LNCaP clone FGC (cell line): ENCODE measurements at places on chromosomes 12 and 14.

DNA sequence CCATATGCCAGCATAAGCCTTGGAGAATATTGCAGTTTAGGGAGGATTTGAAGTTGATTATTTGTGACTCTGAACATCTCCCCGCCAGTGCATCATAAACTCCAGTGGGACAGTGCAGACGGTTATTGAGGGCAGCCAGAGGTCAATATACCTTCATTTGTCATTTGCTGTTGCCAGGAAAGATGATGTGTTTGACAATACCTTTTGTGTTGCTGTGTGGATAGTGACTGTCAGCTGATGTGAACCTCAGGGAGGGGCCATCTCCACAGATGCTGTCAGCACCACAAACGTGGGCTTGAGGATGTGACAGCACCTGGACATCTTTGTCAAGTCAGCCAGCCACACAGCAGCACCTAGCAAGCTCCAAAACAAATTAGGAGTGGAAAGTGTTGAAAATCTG, 11.5 kb downstream of the CCDC198 start:
- DNase-seq: no peak

GRCh38 chr14:59215322-59215721, 26.9 kb downstream of the DAAM1 start:
- DNase-seq: peak; percentile 92

GRCh38 chr12:47813511-47814196, 6.0 kb downstream of the HDAC7 start:
- no peak for DNase-seq

- DNase-seq: no peak
Observed at GRCh38 chr14:77979666-77980351, 179.9 kb downstream of the ADCK1 start.

DNA sequence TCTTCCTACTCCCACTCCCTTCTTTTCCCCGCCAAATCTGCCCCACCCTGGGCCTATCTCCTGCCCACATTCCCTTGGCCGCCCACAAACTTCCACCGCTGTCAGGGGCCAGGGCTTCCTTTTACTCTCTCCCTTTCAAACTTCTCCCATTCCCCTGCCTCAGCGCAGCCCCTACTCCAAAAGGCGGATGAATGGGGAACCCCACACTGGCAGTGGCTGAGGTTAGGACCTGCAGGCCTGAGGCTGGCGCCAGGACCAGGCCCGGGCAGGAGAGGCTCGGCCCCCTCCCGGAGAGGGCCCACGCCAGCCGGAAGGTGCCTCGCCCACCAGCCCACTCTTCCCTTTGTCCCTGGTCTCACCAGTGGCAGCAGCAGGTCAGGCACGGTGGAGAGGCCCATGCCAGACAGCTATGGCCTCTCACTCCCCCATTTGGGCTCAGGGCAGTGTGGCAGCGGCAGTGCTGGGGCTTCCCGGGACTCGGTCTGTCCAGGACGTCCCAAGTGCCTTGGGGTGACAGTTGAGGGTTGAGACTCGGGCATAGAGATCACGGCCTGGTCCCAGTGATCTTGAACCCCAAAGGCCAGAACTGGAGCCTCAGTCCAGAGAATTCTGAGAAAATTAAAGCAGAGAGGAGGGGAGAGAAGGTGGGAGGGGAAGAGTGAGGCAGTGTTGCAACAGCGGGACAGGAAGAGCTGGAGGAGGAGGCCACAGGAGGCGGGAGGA, at the start of gene TNFRSF1A:
Gene TNFRSF1A (minus strand): TSS at position 660 of the 723 bp plus-strand sequence. CDS start 262 bp downstream, at position 398.
- no peak for DNase-seq

- DNase-seq: no peak
Observed at GRCh38 chr12:96044017-96044942, 8.9 kb upstream of the LTA4H start.

DNA sequence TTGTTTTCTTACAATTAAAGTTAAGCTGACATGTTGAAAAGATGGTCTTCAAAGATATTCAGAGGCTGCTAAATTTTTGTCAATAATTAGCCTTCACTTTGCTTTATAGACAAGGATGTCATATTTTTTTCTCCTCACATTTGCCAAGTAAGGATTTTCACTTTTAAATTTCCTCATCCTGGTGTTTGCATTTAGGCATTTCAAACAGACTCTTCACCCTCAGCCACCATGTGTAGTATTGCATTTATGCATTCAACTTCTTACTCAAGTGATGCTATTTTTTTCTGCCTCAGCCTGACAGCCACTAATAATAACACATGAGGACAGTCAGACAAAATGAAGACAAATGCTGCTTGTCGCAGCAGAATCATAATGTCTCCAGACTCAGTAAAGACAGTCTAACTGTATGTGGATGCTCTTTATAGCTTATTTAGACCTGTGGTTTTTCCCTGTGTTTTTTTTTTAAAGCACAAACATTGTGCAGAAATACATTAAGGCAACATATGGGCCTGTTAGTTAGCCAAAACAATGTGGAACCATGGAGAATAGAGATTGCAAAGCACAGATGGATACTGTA, 481.5 kb downstream of the NPAS3 start:
- DNase-seq: no peak

DNA sequence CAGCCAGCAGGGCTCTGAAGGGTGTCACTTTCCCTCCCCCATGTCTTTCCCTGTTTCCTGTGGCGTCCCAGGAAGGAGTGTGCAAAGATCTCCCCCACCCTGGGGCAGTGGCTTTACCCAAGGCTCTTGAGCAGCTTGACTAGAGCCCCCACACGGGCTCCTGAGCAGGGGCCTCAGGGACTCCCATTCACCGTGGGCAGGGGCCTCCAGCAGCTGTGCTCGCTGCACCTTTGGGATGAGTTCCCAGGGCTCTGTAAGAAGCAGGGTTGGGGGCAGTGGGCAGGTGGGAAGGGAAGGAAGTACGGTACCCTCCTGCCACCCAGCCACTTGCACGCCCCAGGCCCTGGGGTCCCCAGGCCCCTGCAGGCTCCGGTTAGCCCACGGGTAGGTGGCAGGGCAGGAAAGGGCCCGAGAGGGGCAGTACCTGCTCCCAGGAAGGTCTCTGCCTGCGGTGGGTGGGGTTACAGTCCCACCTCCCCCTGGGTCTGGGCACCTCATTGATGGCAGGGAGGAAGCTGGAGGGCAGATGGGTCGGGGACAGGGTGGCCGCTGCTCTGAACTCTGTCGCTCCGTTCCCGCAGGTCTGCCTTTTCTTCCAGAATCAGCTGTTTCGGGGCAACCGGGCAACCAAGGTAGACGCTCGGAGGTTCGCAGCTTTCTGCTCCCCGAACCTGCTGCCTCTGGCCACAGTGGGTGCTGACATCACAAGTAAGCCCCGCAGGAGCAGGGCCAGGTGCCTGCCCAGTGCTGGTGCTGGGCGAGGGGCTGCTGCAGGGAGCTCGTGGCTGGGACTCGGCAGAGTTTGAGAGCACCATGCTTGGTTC, 13.0 kb downstream of the ASPG start:
- no peak for DNase-seq

DNA sequence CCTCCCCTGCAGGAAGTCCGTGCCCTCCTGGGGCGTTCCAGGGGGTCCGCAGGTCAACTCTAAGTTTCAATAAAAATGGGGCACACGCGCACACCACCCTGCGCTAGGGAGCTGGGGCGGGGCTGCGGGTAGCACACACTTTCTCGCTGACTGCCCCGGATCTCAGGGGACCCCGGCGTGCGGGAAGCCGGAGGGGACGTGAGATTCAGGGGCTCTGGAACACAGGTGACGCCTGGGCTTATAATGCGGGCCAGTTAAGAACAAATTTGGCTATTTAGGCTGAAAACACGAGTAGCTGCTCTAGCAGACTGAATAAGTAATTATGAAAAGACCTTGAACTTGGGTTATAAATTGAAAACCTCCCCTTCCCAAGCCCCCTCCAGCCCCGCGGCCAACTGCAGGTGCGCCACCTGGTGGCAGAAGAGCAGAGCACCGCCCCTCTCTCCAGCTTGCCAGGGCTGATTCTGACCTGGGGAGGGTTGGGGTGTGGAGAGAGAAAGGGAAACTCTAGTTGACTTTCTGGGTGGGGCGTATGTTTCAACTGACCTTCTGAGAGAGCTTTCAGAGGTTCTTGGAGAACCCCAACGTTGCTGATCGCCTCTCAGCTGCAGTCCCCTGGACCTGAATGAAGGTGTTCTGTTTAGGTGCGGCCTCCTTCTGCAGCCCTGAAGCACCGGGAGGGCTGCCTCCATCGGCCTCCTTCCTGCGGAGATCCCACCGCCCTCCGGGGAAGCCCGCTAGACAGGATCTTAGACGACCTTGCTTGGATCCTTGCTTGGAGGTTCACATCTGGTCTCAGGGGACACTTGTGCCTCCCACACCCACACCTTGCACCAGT, 118.4 kb upstream of the EVL start:
- no peak for DNase-seq

GRCh38 chr12:42732908-42733411, 143.4 kb upstream of the PRICKLE1 start:
- DNase-seq: no peak

DNA sequence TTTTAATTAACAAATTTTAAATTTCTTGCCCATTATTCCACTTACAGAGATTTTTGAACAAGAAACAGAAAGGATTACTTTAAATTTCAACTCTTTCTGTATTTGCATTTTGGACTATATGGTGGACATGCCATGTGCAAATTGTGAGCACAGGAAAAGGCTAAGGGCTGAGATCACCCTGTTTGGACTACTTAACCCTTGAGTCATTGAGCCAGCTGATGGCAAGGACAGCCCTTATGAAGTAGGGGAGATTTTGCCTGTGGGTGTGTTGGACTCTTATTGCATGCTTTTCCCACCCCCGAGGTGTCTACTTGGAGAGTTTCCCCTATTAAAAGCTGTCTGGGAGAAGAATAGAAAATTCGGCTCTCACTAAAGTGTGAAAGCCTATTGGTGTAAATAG, 17.2 kb downstream of the DERA start:
- DNase-seq: no peak

GRCh38 chr14:39381366-39381765, 50.9 kb downstream of the FBXO33 start:
- no peak for DNase-seq

DNA sequence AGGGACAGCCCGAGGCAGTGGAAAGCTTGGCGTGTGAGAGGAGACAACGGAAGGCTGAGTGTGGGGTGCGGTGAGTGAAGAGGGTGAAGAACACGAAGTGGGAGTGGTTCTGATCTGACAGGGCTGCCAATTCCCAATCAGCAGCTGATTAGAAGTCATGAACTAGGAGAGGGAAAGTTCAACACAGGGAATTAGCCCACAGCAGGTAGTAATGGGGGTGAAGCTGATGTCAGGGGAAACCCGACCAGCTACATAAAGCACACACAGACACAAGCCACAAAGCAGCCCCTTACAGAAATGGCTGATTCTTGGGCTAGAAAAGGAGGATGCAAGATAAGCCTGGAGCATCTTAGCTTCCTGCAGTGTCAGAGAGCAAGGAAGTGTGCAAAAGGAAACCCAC, 47.5 kb upstream of the TCL1A start:
- DNase-seq: no peak

- DNase-seq: no peak
Observed at GRCh38 chr14:96986256-96987085, 189.3 kb downstream of the VRK1 start.

DNA sequence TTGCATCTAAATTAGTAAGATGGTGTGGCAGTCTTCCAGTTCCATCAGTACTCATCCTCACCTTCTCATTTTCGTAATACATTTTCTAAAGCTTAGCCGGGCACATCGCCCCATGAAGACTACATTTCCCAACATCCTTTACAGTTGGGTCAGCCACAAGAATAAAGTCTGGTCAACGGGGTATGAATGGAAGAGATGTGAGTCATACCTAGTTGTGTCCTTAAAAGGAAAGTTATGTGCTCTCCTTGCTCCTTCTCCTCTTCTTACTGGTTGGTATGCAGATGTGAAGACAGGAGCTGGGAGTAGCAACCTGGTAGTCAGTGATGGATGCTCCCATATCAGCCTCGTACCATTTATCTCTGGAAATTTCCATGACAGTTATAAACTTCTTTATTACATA, 35.9 kb upstream of the EGLN3 start:
- no peak for DNase-seq

DNA sequence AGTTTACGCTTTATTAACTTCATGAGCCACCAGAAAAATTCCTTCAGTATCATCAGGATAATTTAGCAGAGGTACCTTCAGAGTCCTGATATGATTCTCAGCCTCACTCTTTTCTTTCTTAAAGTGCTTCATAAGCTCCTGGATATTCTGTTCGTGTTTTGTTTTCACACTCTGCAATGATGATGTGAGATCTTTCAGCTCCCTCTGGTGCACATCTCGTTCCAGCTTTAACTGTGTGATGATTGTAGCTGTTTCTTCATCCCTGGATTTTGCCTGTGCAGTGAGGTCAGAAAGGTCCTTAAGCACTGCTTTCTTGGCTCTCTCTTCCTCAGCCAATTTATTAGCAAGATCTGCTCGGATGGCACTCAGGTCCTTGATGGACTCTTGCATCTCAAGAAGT, 156.7 kb downstream of the CEP128 start:
- DNase-seq: no peak

- DNase-seq: no peak
Observed at GRCh38 chr12:50524621-50525020, 19.8 kb downstream of the DIP2B start.

DNA sequence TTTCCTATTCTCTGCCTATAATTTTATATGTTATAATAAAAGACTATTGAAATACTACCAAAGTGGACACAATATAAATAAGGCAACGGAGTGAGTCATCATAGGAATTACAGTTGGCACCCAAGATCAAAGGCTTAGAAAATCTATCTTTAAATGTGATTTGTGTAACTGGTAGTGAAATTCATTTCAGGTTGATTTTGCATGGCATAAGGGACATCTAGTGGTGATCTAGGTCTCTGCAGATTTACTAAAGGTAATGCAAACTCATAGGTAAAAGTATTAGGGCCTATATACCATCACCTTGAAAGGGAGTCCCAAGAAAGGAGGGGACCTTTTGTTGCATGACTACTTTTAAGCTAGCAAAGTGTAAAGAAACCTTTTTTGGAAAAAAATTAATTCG, 527.2 kb downstream of the NRXN3 start:
- DNase-seq: peak; percentile 14

- DNase-seq: no peak
Observed at GRCh38 chr14:92656306-92657081, 91.9 kb downstream of the LGMN start.

- no peak for DNase-seq
Observed at GRCh38 chr12:3199551-3200031, 122.4 kb downstream of the TSPAN9 start.

- DNase-seq: no peak
Observed at GRCh38 chr12:32024884-32025592, 65.8 kb downstream of the RESF1 start.

DNA sequence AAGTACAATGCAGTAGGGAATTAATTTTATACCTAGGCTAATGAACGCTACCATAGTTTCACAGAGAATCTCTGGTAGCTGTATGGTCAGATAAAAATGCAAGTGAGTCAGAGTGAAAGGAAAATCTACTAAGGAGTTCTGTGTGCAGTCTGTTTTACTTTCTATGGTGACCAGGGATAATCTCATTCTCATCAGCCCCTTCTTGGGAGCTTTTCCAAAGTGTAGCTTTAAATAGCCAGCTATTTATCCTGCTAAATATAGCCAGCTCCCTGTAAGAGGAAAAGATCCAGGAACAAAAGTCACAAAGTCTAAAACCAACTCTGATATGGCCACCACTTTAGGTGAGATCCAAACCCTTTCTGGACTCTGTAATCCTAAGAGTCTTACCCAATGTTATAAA, 75.5 kb downstream of the TMEM116 start:
- no peak for DNase-seq

- DNase-seq: no peak
Observed at GRCh38 chr14:35533357-35534207, at the start of gene INSM2. Gene INSM2, plus strand, starts transcription at chr14:35534164. Its CDS starts 89 bp downstream, at chr14:35534253.

- DNase-seq: no peak
Observed at GRCh38 chr12:108642269-108642870, 8.7 kb upstream of the SELPLG start.

- DNase-seq: peak; percentile 28
Observed at GRCh38 chr12:118330421-118331018, 42.2 kb downstream of the TAOK3 start.
